Pancreas (tissue), 10 donors: ENCODE measurements at places on chromosomes 5 and 9. TPM values are rescaled to one million over a fixed set of nuclear protein-coding genes. Genes with fewer than 3 reads are reported as not detected.

AGXT2 gene
- not detected for total RNA-seq

NPDC1 gene
- total RNA-seq: 55.3 TPM

LHX3 gene
- not detected for total RNA-seq

CCNO gene
- total RNA-seq: 6.8 TPM

PRSS3 gene
- 819 TPM for total RNA-seq

C5orf52 gene
- total RNA-seq: not detected

ZNF483 gene
- 8.0 TPM for total RNA-seq

RELL2 gene
- total RNA-seq: 1.2 TPM

LMX1B gene
- total RNA-seq: 0.24 TPM

DNA sequence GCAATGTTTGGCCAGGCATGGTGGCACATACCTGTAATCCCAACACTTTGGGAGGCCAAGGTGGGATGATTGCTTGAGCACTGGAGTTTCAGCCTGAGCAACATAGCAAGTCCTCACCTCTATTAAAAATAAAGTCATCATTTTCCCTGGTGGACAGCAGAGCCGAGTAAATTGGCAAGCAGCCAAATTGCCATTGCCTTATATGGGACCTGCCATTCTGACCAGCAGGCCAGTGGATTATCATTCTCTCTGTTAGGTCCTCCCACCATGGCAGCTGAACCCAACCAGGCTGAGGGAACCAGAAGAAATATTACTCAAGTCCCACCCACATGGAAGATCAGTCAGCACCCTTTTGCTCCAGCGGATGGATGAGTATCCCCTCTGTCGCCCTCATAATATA is 1829.9 kb downstream of the EFNA5 start:
- H3K4me1 ChIP-seq: no peaks in the 10 kb centered on the region
- no peak overlapping the region for H3K4me3 ChIP-seq
- H3K36me3 ChIP-seq: no peaks in the 10 kb centered on the region
- DNase-seq: no peak
- H3K27me3 ChIP-seq: no peaks in the 10 kb centered on the region

DNA sequence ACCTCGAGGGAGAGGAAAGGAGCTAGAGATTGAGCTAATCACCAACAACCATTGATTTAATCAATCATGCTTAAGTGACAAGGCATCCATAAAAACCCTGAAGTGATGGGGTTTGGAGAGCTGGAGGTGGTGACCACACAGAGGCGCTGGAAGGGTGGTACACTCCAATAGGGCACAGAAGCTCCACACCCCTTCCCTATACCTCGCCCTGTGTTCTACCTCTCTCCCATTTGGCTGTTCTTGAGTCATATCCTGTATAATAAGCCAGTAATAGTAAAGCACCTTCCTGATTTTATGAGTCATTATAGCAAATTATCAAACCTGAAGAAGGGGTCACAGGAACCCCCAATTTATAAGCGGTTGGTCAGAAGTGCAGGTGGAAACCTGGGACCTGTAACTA is 18.3 kb downstream of the ACTL7B start:
- H3K4me3 ChIP-seq: no peak overlapping the region
- no peaks in the 10 kb centered on the region for H3K27me3 ChIP-seq
- H3K4me1 ChIP-seq: no peaks in the 10 kb centered on the region
- no peak overlapping the region for H3K27ac ChIP-seq
- no peaks in the 10 kb centered on the region for H3K36me3 ChIP-seq

DNA sequence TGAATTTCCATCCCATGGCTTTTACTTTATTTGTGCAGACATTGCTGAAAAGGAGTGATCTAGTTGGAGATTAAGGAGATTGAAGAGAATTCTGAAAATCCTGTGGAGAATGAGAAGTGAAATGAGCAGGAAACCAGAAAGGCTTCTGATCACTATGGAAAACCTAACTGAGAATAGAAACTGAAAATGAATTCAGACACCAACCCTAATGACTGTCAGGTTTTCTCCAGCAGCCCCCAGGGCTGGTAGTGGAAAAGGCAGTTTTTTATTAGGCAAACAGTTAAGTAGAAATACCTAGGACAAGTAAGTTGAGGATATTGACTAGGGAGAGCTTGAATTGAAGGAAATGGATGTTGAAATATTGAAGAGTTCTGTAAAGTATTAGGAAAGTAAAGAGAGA is 14.7 kb upstream of the ARRDC3 start:
- no peak overlapping the region for H3K4me3 ChIP-seq
- no peaks in the 10 kb centered on the region for H3K4me1 ChIP-seq
- no peaks in the 10 kb centered on the region for H3K36me3 ChIP-seq
- H3K27ac ChIP-seq: no peak overlapping the region
- no peaks in the 10 kb centered on the region for H3K27me3 ChIP-seq

- peaks cover 40% of the 10 kb centered on the region for H3K27me3 ChIP-seq
- H3K4me1 ChIP-seq: peaks cover 6% of the 10 kb centered on the region
- peak; percentile 56 for DNase-seq
- H3K36me3 ChIP-seq: no peaks in the 10 kb centered on the region
- H3K27ac ChIP-seq: no peak overlapping the region
These were observed 4.2 kb downstream of the BARX1 start for GRCh38 chr9:93950619-93951601.

DNA sequence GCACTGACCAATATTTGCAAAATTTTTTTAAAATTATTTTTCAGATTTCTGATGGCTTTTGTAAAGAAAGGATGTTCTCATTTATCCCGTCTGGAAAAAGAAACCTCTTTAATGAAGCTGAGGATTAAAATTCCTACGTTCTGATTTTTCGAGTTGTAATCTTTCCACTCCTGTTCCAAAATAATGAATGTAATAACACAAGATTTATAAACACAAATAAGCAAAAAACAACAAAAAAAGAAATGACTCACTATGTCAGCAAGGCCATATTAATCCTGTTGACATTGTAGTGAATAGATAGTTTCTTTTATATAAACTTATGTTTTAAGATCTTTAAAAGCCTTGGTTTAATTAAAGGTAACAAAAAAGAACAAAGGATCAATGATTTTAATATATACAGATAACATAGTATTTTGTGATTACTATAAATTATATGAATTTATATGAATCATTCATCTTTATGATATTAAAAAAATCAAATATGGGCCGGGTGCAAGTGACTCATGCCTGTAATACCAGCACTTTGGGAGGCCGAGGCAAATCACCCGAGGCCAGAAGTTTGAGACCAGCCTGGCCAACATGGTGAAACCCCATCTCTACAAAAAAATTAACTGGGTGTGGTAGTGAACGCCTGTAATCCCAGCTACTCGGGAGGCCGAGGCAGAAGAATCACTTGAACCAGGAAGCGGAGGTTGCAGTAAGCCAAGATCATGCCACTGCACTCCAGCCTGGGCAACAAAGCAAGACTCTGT is 336.6 kb upstream of the DAB2 start:
- H3K27me3 ChIP-seq: no peaks in the 10 kb centered on the region
- no peak overlapping the region for H3K27ac ChIP-seq
- H3K4me1 ChIP-seq: no peaks in the 10 kb centered on the region

DNA sequence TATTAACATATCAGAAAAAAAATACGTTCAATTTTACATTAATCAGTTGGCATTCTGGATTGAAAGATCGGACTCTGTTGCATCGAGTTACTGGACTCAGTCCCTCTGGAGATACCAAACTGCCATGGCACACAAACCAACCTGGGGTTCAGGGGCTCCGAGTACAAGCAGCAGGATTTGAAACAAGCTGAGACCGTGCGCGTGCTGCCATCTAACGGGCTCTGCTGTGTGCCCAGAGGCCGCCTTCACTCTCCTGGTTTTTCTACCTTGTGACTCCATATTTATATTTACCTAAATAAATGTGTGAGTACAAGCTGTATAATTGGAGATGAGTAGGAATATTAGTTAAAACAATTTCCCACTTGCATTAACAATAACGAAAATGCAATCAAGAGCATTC is 48.2 kb downstream of the ANXA1 start:
- no peak overlapping the region for H3K27ac ChIP-seq
- no peak overlapping the region for H3K4me3 ChIP-seq
- no peak for DNase-seq
- no peaks in the 10 kb centered on the region for H3K27me3 ChIP-seq
- H3K4me1 ChIP-seq: no peaks in the 10 kb centered on the region
- no peaks in the 10 kb centered on the region for H3K36me3 ChIP-seq

- H3K27me3 ChIP-seq: no peaks in the 10 kb centered on the region
- H3K36me3 ChIP-seq: no peaks in the 10 kb centered on the region
- H3K4me1 ChIP-seq: no peaks in the 10 kb centered on the region
- no peak for DNase-seq
These were observed 110.7 kb downstream of the PLK2 start for GRCh38 chr5:58348996-58349728.

DNA sequence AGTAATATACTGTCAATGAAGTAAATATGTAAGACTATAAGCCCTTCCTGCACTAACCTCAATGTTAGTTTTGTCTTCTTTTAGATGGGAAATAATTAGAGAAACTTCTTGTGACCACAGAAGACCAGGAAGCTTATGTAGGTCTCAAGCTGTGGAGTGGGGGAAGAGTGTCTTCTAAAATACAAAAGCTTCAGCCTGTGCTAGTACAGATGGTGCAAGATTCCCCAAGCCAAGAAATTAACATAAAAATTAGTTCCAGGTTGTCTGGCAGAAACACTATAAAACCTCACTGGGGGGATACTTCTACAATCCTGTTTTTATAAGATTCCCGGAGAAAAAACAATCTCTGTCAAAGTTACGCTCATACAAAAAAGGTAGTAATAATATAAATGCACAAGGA is 103.6 kb downstream of the FNBP1 start:
- no peaks in the 10 kb centered on the region for H3K4me1 ChIP-seq
- H3K4me3 ChIP-seq: no peak overlapping the region
- no peaks in the 10 kb centered on the region for H3K27me3 ChIP-seq
- no peaks in the 10 kb centered on the region for H3K36me3 ChIP-seq
- H3K27ac ChIP-seq: no peak overlapping the region
- DNase-seq: no peak

DNA sequence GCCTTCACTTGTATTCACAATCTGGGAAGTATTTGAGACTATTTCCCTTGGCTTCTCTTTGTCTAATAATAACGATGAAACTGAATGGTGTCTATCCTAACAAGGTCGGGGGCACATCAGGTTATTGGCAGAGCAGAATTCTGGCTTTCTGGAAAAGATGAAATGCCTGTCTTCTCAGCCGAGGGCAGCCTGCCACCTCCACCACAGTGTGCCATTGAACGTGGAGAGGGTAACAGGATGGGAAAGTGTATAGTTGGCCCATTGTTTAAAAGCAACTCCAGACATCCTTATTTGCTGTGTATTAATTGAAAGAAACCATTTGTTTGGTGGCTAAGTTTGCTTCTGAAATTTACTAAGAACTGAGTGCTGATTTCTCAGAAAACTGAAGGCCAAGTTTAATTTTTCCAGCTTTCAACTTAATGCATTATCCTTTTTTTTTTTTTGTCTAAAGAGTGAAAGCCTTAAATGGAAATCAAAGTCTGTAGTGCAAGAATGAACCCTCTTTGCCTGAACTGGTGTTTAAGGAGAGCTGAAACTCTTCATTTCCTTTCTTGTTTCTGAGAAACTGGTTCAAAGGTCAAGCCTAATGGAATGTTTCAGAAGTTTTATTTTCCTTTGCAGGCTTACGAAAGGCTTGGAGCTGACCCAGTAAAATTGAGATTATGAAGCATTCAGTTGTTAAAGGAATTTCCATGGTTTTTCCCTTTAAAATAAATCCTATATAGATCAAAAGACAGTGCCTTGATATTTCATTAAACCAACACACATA is 563.7 kb upstream of the DAP start:
- H3K4me3 ChIP-seq: no peak overlapping the region
- DNase-seq: no peak
- no peak overlapping the region for H3K27ac ChIP-seq
- H3K4me1 ChIP-seq: peaks cover 16% of the 10 kb centered on the region
- H3K36me3 ChIP-seq: no peaks in the 10 kb centered on the region

DNA sequence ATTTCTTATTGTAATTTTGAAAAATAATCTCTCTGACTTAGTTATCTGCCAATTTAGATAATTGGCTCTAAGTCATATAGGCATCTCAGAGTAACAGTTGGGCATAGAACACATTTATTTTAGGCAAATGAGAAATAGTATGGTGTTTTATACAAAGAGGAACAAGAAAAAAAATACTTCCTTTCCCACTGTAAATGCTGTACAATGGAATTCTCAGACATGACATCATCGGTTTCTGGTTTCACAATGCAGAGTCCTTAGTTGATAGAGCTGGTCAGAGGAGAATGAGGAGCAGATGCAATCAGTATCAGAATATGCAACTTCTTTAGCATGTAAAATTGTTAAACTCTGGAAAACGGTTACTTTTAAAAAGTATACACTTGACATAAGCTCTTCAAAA is 49.4 kb downstream of the PLK2 start:
- no peak overlapping the region for H3K4me3 ChIP-seq
- H3K27ac ChIP-seq: no peak overlapping the region
- DNase-seq: no peak
- no peaks in the 10 kb centered on the region for H3K36me3 ChIP-seq

- H3K4me3 ChIP-seq: no peak overlapping the region
- no peak overlapping the region for H3K27ac ChIP-seq
- H3K27me3 ChIP-seq: no peaks in the 10 kb centered on the region
- no peaks in the 10 kb centered on the region for H3K4me1 ChIP-seq
- no peaks in the 10 kb centered on the region for H3K36me3 ChIP-seq
These were observed 113.6 kb upstream of the RAPGEF1 start for GRCh38 chr9:131853434-131853833.

GRCh38 chr5:62403411-62404250 is at the start of gene DIMT1:
Gene DIMT1 (minus strand): TSS chr5:62403905. CDS start chr5:62403772, 133 bp downstream.
- peaks cover 6% of the 10 kb centered on the region for H3K4me1 ChIP-seq
- peaks cover 8% of the 10 kb centered on the region for H3K36me3 ChIP-seq

- no peak for DNase-seq
- no peaks in the 10 kb centered on the region for H3K36me3 ChIP-seq
- H3K27ac ChIP-seq: no peak overlapping the region
These were observed 18.4 kb upstream of the IL17B start for GRCh38 chr5:149397530-149397929.

GRCh38 chr9:6942406-6942805 is 184.6 kb downstream of the KDM4C start:
- H3K27ac ChIP-seq: no peak overlapping the region
- H3K4me3 ChIP-seq: no peak overlapping the region
- H3K27me3 ChIP-seq: no peaks in the 10 kb centered on the region

DNA sequence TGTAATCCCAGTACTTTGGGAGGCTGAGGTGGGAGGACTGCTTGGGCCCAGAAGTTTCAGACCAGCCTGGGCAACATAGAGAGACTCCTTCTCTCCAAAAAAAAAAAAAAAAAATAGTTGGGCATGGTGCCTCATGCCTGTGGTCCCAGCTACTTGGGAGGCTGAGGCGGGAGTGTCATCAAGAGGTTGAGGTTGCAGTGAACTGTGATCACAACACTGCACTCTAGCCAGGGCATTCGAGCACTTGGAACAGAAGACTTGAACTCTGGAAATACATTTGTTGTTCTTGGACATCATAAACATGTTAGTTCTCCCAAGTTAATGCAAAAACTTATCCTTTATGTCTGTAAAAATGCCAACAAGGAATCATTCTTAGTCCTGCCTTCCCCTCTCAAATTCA is 29.6 kb downstream of the EHMT1 start:
- H3K27me3 ChIP-seq: no peaks in the 10 kb centered on the region
- no peaks in the 10 kb centered on the region for H3K36me3 ChIP-seq
- no peak for DNase-seq
- no peaks in the 10 kb centered on the region for H3K4me1 ChIP-seq
- no peak overlapping the region for H3K4me3 ChIP-seq

GRCh38 chr9:36136894-36137391 is 410 bp downstream of the GLIPR2 start:
- no peaks in the 10 kb centered on the region for H3K36me3 ChIP-seq
- peak overlapping the region; percentile 0 for H3K27ac ChIP-seq
- H3K27me3 ChIP-seq: no peaks in the 10 kb centered on the region
- H3K4me1 ChIP-seq: peaks cover 8% of the 10 kb centered on the region
- H3K4me3 ChIP-seq: peak overlapping the region; percentile 36

GRCh38 chr5:151742870-151743294 is 15.5 kb downstream of the ATOX1 start:
- DNase-seq: no peak
- H3K4me3 ChIP-seq: no peak overlapping the region
- no peak overlapping the region for H3K27ac ChIP-seq
- no peaks in the 10 kb centered on the region for H3K27me3 ChIP-seq
